Osteocyte (in vitro differentiated cells): ENCODE measurements at places on chromosomes 3 and 15. TPM values are rescaled to one million over a fixed set of nuclear protein-coding genes. Genes with fewer than 3 reads are reported as not detected.

The CAPN3 gene
- total RNA-seq = 5.1 and 5.6 TPM in 2 replicates

The AADACL2 gene
- total RNA-seq = not detected in 2 replicates

The BUB1B gene
- 8.0 and 8.5 TPM in 2 replicates for total RNA-seq

The RBPMS2 gene
- 3.8 and 4.8 TPM in 2 replicates for total RNA-seq

The SLC6A20 gene
- not detected in 2 replicates for total RNA-seq

The TRIM42 gene
- not detected in 2 replicates for total RNA-seq

The SAMMSON gene
- not detected in 2 replicates for total RNA-seq

The KBTBD12 gene
- not detected in 2 replicates for total RNA-seq

The CMTM8 gene
- 4.3 and 5.1 TPM in 2 replicates for total RNA-seq

GRCh38 chr3:148238421-148238821, 459.3 kb upstream of the AGTR1 start:
- H3K27me3 ChIP-seq = no peaks in the 10 kb centered on the region
- no peak for DNase-seq
- H3K4me1 ChIP-seq = peaks cover 8% of the 10 kb centered on the region
- H3K36me3 ChIP-seq = no peaks in the 10 kb centered on the region
- H3K4me3 ChIP-seq = no peak overlapping the region

DNA sequence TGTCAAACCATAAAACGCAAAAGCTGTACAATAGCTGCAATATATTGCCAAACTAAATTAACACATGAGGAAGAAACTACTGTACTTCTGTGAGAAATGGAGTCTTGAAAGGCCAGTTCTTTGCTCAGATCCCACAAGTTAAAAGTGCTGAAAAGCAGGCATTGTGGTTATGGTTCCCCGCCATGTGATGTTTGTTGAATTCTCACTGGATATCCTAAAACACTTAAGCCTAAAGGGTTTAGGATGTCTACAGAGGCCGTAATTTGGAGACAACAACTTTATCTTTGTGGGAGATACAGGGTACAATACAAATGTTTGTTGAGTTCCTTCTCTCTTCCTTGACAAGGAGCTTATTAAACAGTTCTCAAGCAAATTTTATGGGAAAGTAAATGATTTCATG, 53.2 kb downstream of the TMEM212 start:
- H3K4me1 ChIP-seq = peaks cover 11% of the 10 kb centered on the region
- no peaks in the 10 kb centered on the region for H3K36me3 ChIP-seq
- H3K4me3 ChIP-seq = no peak overlapping the region
- no peak for DNase-seq

DNA sequence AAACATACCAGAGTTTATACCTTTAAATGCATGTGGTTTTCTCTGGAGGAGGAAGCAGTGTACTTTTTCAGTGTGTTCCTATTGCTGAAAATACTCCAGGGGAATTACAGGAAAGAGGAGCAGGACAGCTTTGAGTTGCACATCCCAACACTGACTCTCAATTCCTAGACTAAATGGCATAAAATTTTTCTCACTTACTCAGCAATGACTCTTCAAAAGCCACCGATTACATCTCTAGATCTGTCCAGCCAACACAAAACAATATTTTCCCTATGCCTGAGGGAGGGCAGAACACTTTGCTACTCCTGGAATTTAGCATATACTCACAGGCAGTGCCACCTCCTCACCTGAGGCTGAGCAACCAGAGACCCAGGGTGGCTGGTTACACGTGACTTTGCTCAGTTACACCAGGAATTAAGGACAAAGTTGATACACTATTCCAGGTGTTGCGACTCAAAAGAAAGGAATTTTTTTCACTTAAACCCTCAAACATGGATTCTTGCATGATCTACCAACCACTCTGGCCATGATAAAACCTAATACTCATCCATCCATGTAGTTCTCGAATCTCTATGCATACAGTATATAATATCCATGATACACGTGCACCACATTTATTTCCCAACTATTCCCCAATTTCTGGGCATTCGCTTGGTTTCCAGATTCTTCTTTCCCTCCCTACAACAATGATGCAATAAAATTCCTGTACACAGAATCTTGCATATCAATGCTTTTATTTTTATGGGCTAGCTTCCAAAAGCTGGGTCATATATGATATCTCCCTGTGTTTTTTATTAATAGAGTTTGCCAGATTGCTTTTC, 194.6 kb downstream of the THRB start:
- H3K27me3 ChIP-seq = no peaks in the 10 kb centered on the region
- H3K36me3 ChIP-seq = peaks cover under 1% of the 10 kb centered on the region
- peaks cover 30% of the 10 kb centered on the region for H3K4me1 ChIP-seq
- peak overlapping the region; percentile 12 for H3K27ac ChIP-seq

DNA sequence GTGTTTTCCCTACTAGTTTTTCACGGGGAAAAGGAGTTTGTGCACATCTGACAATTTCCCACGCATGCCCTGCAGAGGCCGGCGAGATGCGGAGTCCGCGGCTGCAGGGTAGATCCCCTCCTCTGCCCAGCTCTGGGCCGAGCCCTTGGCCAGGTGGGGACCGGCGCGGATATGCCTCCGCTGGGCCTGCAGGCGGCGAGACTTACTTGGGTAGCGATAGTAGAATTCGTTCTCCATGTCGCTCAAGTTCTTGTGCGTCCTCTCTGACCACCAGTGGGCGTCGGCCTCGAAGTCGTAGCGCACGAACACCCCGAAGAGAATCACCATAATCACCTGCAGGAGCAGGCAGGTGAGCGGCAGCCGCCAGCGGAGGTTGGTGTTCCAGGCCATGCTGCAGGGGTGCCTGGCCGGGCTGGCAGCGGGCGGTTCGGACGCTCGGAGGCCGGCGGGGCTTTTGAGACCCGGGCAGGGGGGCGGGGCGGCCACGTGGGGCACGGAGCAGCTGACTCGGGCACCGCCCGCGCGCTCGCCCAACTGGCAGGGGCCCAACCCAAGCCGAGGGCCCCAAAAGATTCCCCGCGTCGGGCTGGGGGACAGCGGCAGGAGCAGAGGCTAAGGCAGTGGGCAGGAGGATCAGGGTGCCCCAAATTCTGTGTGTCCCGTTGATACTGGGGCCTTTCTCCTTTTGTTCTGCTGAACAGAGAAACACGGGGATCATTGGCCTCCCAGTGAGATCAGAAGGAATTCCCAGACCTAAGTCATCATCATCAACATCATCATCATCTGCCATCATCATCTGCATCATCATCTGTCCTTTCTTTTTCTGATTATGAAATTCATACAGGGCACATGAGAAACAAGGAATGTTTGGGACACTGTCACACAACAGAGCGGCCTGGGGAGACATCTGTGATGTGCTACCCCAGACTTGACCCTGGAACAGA, at the start of gene RHCG:
TSS of gene RHCG (minus strand) at position 429 of the 944 bp plus-strand sequence. CDS start at position 390, 39 bp downstream.
- H3K27me3 ChIP-seq = peaks cover 34% of the 10 kb centered on the region
- no peaks in the 10 kb centered on the region for H3K36me3 ChIP-seq
- no peak for DNase-seq
- peaks cover 5% of the 10 kb centered on the region for H3K4me1 ChIP-seq
- H3K27ac ChIP-seq = no peak within 1 kb of the TSS

DNA sequence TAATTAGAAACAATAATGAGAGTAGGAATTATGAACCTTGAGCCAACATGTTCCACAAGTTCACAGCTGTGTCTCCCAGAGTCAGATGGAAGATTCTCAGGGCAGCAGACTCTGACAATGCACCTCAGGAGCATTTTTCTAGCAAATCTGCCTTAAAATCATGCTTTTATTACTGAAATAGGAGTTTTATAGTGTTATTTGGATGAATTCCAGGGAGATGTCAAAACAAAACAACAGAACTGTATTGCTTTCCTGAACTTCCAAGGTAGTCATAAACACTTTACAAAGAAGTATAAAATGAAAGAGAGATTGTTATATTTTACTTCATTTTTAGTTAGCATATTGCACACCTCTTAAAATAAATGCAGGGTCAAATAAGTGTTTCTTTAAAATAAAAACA, 77.0 kb downstream of the P3H2 start:
- peak overlapping the region; percentile 44 for H3K27ac ChIP-seq
- H3K4me1 ChIP-seq = peaks cover 72% of the 10 kb centered on the region
- H3K36me3 ChIP-seq = peaks cover 4% of the 10 kb centered on the region
- H3K27me3 ChIP-seq = no peaks in the 10 kb centered on the region
- H3K4me3 ChIP-seq = no peak overlapping the region

GRCh38 chr3:124441766-124442165, 288.5 kb upstream of the UMPS start:
- no peaks in the 10 kb centered on the region for H3K27me3 ChIP-seq
- H3K27ac ChIP-seq = no peak overlapping the region
- H3K36me3 ChIP-seq = peaks cover 3% of the 10 kb centered on the region
- no peak for DNase-seq

- no peak overlapping the region for H3K4me3 ChIP-seq
- peaks cover 12% of the 10 kb centered on the region for H3K27me3 ChIP-seq
These were observed 756.6 kb upstream of the ARPP21 start for GRCh38 chr3:34882764-34883163.

- no peak for DNase-seq
- H3K4me3 ChIP-seq = no peak overlapping the region
- no peaks in the 10 kb centered on the region for H3K27me3 ChIP-seq
- H3K36me3 ChIP-seq = peaks cover 3% of the 10 kb centered on the region
These were observed 41.6 kb upstream of the GALNT15 start for GRCh38 chr3:16132928-16133327.

DNA sequence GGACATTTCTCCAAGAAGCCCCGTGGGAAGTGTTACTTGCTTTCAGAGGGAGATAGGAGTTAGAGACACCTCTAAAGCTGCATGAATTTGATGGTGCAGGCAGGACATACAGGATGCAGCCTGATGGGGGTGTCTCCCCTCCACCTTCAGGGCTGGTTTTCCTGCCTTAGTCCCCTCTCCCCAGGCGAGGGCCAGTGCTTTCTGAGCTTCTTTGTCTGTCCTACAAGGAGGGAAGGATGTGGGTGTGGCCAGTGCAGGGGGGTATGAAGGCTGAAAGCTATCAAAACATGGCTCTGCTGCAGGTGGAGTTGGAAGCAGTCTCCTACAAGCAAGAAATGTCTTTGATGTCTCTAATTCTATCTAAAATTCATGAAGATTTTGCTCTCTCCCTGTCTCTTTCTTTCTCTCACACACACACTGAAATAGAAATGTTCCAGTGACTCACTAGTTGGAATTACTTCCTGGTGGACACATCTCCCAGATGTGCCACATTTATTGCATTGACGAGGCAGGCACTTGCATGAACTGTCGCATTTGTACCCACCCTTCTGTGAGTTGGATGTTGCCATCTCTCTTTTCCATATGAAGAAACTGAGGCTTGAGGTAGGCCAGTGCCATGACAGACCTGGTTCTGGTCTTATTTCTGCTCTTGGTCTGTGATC, 13.9 kb upstream of the PODXL2 start:
- H3K36me3 ChIP-seq = peaks cover 19% of the 10 kb centered on the region
- H3K4me3 ChIP-seq = no peak overlapping the region
- DNase-seq = no peak
- H3K27me3 ChIP-seq = no peaks in the 10 kb centered on the region
- no peak overlapping the region for H3K27ac ChIP-seq

GRCh38 chr3:23691357-23691895, 114.3 kb upstream of the UBE2E1 start:
- H3K27me3 ChIP-seq = no peaks in the 10 kb centered on the region
- no peak for DNase-seq
- H3K27ac ChIP-seq = no peak overlapping the region

DNA sequence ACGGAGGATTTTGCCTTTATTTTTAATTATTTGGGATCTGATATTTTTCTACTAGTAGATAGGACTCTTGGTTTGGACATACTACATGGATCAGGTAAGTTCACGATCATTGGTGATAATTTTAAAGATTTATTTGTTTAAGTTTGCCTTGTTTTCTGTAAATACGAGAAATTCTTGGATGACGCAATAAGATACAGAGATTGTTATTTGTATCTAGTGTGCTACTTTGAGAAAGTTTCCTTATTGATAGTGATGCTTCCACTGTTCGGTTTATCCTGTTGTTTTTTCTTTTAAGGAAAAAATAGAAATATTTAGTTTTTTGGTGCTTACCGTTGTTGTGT, 577 bp downstream of the CHD2 start:
- no peak for DNase-seq
- peak overlapping the region; percentile 94 for H3K4me3 ChIP-seq
- no peaks in the 10 kb centered on the region for H3K27me3 ChIP-seq
- peaks cover 60% of the 10 kb centered on the region for H3K4me1 ChIP-seq
- H3K36me3 ChIP-seq = peaks cover 56% of the 10 kb centered on the region
- H3K27ac ChIP-seq = peak overlapping the region; percentile 100

DNA sequence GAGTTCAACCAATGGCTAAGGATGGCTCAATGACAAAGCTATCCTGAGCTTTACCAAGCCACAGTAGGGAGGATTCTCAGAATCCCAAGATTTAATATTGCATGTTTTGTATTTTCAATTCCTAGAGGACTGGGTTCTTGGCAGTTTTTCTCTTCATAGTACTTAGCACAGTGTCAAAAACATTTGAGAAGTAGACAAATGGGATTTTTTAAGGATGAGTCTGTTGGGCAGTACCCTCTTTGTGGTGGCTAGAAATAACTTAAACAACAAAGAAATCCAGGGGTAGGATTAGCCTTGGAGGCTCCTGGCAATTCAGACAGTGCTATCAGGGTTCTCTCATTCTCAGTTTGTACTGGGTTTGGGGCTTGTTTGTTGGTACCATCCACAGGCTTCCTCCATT, 212.8 kb upstream of the RORA start:
- H3K27me3 ChIP-seq = peaks cover 10% of the 10 kb centered on the region
- H3K36me3 ChIP-seq = no peaks in the 10 kb centered on the region
- no peak overlapping the region for H3K4me3 ChIP-seq
- DNase-seq = no peak
- no peaks in the 10 kb centered on the region for H3K4me1 ChIP-seq

DNA sequence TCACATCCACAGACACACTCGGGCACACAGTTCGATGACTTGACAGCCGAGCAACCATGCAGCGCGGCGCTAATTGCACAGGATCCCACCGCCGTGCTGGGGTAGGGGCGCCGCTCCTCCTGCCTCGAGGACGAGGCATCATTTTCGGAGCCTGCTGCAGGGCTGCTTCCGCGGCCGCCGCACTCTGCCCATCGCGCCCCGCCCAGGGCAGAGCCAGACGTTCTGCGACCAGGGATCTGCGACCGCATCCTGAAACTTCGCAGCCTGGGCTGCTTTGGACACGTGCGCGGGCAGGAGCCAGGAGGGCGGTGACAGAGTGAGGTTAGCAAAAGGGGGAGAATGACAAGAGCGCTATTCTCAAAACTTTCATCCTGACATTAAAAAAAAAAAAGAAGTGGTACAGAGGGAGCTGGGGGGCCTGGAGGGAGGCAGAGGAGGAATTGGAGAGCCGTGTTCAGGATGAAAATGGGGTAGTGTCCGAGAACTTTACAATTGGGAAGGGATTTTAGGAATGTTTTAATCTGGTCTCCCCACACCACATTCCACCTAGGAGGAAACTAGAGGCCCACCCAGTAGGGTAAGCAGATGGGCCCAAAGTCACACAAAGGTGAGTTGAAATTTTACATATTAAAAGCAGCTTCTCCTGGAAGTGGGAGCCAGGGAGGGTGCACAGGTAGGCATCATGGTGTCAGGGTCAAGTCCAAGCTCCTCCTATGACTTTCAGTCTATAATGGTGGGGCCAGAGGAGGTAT, 15.9 kb downstream of the IGDCC3 start:
- DNase-seq = no peak
- no peak overlapping the region for H3K27ac ChIP-seq
- peaks cover 10% of the 10 kb centered on the region for H3K27me3 ChIP-seq
- H3K4me3 ChIP-seq = no peak overlapping the region

- no peak overlapping the region for H3K4me3 ChIP-seq
- H3K4me1 ChIP-seq = no peaks in the 10 kb centered on the region
- peaks cover 2% of the 10 kb centered on the region for H3K36me3 ChIP-seq
- peaks cover 27% of the 10 kb centered on the region for H3K27me3 ChIP-seq
These were observed 99.7 kb downstream of the DNAH12 start for GRCh38 chr3:57444469-57444868.

- no peak overlapping the region for H3K4me3 ChIP-seq
- H3K27me3 ChIP-seq = no peaks in the 10 kb centered on the region
- H3K4me1 ChIP-seq = no peaks in the 10 kb centered on the region
- DNase-seq = no peak
- no peak overlapping the region for H3K27ac ChIP-seq
These were observed 34.4 kb downstream of the TNK2 start for GRCh38 chr3:195873971-195874370.

GRCh38 chr3:89402051-89402450, 294.6 kb downstream of the EPHA3 start:
- no peak overlapping the region for H3K4me3 ChIP-seq
- H3K27ac ChIP-seq = no peak overlapping the region
- no peaks in the 10 kb centered on the region for H3K4me1 ChIP-seq
